Left lung (tissue), 14 donors: ENCODE measurements at places on chromosomes 1 and 21.

- no peak for DNase-seq
These were observed 6.5 kb upstream of the ALX3 start for GRCh38 chr1:110076789-110077500.

- no peak for DNase-seq
These were observed 585.8 kb downstream of the ADGRL2 start for GRCh38 chr1:82386365-82387011.

- no peak for DNase-seq
These were observed 94.6 kb upstream of the CASZ1 start for GRCh38 chr1:10891091-10891490.

DNA sequence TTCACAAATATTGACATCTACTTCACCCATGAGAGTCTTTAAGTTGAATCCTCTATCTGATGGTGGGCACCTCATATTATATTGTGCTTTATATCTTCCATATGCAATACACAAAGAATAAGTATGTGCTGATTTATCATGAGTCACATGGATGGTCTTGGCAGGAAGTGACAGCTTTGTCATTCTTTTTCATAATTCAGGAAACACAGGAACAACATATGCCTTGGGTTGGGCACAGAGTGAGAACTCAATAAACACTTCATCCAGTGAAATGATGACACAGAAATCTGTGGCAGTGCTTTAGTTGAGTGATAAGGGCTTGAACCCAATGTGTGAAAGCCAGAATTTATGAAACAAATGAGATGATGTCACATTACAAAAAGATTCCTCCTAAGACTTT, 41.2 kb downstream of the GADD45A start:
- no peak for DNase-seq

- peak; percentile 61 for DNase-seq
These were observed 52.8 kb downstream of the TRIM11 start for GRCh38 chr1:228353601-228354371.

DNA sequence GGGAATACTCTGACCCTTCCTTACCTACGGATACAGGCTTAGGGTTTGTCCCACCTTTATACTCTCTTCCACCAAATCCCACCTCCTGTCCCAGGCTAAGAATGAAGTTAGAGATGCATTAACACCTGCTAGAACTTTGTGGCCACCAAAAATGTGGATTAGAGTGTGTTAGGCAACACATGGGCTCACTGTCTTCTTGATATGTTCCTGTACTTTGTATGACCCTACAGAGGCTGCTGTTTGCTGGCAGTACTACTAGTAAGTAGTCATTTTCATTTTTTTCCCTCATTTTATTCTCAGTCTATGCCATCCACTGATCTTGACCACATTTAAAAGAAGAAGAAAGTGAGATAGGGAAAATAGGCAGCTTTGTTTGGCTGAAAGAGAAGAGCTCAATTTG, 21.0 kb upstream of the TMEM39B start:
- no peak for DNase-seq

DNA sequence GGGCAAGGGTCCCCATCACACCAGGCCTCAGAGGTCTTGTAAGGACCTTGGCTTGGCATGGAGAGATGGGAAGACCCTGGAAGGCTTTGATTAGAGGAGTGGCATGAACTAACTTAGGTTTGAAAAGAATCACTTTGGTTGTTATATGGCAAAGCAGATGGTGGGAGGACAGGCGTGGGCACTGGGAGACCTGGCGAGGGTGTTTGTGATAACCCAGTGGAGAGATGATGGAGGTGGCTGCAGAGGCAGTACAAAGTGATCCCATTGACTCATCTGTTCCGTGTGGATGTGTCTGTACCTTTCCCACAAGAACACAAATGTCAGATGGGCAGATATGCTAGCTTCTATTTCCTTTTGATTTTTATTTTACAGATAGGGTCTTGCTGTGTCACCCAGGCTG, 168.3 kb downstream of the SLC35F3 start:
- no peak for DNase-seq

- DNase-seq, result no peak
These were observed 9.8 kb downstream of the STPG1 start for GRCh38 chr1:24403806-24404205.

DNA sequence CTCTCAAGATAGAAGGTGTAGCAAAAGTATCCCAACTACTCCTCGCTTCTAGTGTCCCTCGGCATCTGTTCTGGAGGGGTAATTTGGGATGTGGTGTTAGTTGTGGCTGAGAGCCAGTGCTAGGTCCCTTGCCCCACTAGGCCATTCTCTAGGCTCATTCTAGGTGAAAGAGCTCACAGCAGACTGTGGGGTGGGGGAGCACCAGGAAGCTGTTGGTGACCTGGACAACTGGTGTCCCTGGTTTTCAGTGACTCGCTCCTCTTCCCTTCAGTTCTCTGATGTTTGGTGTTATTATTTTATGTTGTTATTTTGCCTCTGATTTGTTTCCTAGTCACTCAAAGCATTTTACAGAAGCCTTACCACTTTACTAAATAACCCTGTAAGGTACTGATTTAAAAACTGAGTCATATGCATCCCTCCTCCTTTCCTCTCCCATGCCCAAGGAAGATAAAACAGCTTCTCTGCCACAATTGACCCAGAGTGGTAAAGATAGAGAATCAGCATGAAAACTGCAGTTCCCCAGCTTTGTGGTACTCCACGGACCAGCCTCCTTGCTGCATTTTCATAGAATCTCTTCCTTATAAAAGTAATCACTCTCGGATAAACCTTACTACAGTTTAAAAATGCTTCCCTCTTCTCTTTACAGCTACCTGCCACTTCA, 14.1 kb downstream of the DYRK3 start:
- DNase-seq, result no peak

GRCh38 chr21:42302794-42303193, 12.4 kb downstream of the TFF3 start:
- DNase-seq, result peak; percentile 18

DNA sequence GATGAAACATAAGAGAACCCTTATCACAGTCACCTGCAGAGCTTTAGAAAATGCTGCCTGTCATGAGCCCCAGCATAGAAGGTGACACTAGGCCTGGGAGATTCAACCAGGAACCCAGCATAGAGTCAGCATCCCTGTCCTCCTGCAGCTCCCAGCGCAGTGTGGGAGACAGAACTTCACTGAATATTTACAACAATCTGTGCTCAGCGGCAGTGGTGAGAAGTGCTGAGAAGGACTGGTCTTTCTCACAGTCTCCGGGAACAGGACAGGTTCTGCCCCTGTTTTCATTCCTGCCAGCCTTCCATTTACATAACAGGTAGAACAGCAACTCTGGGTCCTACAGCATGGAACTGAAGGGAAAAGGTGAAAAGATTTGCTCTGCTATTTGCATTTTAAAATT, 83.5 kb upstream of the GADD45A start:
- DNase-seq, result no peak

DNA sequence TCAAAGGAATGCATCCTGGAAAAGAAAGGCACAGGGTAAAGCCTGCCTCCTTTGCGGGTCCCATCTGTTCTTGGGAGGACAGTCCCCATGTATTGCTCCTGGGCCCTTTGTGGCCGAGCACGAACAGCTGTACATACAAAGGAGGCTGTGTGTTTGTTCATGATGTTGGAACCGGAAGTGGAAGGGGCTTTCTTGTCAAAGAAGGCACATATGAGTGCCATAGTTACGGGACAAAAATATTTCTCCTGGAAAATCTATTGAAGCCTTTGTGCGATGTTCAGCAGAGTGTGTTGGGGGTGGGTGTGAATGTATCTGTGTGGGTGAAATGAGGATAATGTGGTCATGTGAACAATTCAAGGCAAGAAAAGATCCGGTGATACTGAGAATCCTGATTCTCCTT, 297.6 kb downstream of the DISC1 start:
- DNase-seq, result no peak

DNA sequence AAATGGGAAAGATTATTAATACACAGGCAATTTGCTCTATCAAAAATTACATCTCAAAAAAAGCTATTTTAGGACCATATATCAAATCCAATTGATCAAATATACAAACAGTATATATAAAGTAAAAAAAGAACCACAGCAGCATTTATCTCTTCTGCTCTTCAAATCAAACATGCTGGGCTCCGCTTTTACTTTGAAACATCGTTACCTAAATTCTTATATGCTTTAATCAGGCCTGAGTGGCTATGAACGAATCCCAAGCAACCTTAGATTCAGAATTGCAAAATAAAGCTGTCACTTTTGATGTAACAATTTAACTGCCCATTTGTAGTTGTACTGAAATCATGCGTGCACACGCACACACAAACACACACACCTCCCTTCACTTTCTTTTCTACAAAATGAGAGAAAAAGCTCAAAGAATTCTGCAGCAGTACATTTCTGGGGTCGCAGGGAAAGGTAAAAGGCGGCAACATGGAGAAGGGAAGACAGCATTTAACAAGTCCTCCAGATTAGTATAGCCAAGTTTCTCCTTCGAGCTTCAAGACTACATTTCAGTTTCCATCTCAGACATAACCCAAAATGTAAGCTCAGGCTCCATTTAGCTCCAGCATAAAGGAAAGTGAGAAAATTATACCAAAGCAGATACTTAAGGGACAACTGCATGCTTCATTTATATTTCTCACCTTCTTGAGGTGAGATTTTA, 92.2 kb upstream of the TTC39A start:
- DNase-seq, result no peak

GRCh38 chr1:77476475-77476874, 194.7 kb downstream of the AK5 start:
- DNase-seq, result no peak

- no peak for DNase-seq
These were observed 28.4 kb downstream of the NTPCR start for GRCh38 chr1:232978815-232979214.

DNA sequence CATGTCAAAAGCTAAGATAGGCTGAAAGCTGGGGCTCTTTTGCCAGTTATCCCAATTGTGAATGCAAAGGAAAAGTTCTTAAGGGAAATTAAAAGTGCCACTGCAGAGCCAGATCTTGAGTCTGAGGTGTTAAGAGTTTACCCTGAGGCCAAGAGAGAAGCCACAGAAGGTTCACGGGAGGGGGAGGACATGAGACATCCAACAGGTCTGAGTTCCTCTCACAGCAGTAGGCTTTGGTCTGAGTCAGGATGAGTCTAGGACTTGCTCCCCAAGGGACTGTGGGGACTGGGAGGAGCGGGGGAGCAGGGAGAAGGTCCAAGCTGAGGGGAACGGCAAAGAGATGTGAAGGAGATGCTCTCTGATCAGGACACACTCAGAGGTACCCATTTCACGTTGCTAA, 411.2 kb upstream of the CAMK1G start:
- DNase-seq, result no peak

DNA sequence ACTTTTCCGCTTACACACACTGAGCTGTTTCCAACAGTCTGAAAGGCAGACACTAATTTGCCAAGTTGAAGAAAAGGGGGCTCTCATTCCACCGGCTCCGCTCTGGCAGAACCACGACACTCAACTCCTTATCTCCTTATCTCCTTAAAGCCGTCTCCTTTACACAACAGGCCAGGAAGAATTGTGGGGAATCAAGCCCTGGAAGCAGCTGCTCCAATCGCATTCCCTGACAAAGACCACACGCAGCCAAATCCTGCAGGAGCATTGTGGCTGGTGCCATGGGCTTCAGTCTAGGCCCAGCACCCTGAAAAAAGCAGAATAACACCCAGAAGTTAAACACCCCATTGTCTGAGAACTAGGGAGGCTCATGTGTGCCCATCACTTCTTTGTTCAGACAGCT, 24.1 kb downstream of the SUSD4 start:
- no peak for DNase-seq

DNA sequence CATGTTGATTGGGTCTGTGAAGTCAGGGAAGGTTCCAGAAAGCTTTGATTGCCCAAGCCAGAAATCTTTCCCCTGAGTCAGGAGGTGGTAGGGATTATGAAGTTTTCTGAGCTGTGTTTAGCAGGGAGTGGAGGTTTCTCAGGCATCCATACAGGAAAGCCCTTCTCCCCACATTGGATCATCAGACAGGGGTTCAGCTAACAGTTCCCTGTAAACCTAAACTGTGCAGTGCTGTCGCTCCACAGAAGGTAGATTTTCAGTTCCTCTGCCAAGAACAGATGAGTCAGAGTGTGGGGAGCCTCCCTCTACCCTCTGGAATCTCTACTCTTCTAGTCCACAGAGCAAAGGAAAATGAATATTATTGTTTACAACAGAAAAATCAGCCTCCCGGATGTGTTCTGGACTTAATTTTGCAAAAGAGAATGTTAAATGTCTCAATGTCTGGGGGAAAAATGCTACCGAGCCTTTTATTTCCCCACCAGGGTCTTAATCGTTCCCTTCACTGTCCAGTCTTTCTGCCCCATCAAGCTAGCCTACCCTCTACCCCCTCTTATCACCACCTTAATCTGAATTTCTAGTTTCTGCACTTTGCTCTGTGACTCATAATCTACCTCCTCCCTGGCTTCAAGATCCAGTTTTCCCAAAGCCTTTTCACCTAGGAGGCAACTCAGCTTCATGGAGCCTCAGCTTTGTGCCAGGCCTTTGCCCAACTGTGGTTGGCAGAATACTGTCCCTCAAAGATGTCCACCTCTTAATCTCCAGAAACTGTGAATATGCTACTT, 355.6 kb downstream of the PRDM2 start:
- no peak for DNase-seq

GRCh38 chr1:220241072-220241663, 31.1 kb downstream of the RAB3GAP2 start:
- DNase-seq, result no peak

DNA sequence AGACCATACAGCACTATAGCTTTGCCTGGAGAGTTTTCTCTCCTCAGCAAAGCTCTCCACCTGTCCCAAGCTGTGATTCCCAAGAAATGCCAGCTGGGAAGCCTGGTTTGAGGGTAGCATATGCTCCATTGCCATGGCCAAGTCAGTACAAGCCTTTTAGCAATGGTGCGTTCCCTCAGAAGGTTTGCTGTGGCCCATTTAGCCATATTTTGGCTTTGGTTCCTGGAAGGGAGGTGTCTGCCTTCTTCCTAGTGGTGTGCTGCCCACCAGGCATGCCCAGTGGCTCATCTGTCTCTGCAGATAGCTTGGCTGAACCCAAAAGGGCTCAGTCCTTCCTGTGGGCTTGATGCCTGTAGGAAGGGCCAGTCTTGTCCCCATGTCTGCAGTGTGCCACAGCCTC, 32.4 kb downstream of the GALNT2 start:
- DNase-seq, result no peak

DNA sequence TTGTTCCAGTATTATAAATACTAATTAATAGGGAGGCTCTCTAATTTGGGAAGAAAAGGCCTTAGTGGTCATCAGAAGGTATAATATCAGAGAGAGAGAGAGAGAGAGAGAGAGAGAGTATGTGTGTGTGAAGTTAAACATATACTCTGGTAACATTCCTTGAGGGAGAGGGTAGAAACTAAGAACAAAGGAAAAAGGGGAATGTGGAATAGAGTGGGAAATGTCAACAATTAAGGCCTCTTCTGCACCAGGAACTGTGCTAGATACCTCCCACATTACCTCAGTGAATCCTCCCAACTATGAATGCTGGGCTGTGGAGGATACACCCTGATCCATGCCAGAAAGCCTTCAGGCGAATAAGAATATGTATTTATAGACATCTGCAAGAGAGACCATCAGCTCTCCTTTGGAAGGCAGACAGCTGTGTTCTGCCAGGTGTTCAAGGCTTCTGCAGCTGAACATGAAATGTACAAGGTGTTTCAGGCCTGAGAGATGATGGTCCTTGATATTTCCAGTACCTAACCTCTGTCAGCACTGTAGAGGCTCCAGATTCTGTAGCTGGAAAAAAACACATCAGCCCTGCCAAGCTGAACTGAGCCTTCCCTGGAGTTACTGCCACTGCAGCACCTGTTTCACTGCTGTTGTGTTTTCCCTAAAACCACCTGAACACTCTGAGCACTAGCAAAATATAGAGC, 29.1 kb downstream of the TBX15 start:
- DNase-seq, result no peak
